ENCODE measurements at places on chromosomes 3 and 15.

GRCh38 chr3:142706321-142707127 lies 17.3 kb upstream of the TRPC1 start:
- DNase-seq: no peak

- DNase-seq: no peak
Observed at GRCh38 chr3:43389388-43390254, 103.3 kb downstream of the SNRK start.

DNA sequence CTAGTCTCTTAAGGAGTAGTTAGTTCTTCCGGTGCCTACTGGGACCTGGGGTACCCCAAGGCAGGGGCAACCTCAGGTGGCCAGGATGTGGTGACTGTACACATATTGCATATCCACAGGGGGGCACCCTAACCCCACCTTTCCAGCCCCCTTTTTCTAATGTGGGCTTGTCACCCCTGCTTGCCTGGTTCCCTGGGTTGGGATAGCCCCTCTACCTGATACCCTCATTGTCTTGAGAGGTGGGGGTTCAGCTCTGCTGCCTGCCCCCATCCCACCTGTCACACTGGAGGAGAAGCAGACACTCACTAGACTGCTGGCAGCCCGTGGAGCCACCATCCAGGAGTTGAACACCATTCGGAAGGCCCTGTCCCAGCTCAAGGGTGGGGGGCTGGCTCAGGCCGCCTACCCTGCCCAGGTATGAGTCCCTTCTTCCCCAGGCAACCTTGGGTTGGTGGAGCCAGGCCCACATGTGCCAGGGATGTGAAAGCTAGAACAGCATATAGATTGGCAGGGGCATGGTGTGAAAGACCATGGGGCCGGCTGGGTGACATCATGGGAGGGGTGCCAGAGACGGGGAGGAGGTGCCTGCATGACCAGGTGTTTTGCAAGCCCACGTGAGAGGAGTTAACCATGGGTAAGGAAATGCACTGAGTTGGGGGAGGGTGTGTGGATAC lies 4.0 kb downstream of the GLYCTK start:
- DNase-seq: no peak

GRCh38 chr3:156303001-156303707 lies 182.8 kb downstream of the KCNAB1 start:
- DNase-seq: no peak

GRCh38 chr3:175378348-175378747 lies 519.2 kb downstream of the NAALADL2 start:
- no peak for DNase-seq

DNA sequence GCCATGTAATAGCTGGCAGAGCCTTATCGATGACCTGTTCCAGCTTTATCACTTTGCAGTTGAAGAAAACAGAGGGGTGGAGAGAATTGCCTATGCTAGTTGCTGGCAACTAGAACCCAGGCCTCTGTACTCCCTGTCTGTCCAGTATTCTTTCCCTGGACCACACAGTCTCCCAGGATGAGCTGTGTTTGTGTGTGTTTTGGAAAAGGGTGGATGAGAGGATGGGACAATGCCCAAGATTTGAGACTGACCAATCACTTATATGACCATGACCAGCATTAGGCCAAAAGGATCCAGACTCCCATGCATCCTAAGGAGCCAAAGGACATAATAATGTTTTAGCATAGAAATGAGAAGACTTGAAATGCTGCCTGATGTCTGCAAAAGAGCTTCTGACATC lies 102.6 kb downstream of the CD200R1L start:
- no peak for DNase-seq

DNA sequence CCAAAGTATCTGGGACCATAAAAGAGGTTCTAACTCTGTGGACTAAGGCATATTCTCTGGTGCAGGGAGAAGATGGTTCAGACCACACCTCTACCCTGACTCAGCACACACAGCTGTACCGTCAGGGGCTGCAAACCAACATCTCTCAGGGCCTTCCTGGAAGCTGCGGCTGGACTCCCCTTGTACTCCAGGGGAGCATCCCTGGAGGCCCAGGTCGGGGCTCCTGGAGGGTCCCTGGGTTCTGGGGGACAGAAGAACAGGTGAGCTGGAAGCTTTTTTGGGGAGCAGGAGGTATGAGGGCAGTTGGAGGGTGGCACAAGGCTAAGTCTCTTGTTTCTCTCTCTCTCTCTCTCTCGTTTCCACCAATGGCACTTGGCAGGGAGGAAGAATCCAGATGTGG lies 60.5 kb downstream of the LINGO1 start:
- DNase-seq: no peak

DNA sequence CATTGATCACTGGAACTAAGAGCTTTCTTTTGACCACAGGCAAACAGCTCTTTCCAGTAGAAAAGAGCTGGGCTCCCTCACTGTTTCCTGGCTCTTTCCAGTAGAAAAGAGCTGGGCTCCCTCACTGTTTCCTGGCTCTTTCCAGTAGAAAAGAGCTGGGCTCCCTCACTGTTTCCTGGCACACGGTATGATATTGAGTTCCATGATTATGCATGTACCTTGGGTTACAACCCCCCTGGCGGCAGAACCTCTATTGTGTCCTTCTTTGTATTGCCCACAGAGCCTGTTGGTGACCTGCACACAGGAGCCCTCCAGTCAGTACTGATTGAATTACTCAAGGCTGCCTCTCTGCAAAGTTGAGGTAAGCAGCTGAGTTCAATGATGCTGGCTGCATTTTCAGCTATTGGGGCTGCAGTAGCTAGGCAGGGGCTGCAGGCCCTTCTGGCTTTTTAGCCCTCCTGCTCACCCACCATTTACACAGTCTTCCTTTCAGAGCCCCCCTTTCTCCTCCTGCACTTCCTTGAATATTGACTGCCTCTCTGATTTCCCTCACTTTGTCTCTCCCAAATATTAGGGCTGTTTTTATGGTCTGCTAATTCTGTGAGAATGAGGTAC lies 10.2 kb downstream of the ACKR2 start:
- DNase-seq: no peak

DNA sequence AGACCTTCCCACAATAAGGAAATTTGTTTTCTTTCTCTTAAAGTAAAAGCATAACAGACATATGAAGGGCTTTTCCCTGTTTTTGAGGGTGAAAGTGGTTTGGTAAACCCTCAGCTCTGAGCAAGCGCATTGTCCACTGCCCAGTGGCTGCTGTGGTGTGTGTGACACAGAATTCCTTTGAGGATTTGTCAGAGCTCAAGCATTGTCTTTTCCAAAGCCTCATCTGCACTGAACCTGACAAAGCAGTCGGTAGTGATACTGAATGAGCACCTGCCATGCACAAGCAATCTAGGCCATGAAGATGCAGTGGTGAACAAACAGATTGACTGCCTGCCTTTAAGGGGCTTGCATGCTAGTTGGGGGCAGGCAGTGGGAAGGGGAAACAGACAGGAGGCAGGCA lies 128.3 kb downstream of the PLCL2 start:
- no peak for DNase-seq

DNA sequence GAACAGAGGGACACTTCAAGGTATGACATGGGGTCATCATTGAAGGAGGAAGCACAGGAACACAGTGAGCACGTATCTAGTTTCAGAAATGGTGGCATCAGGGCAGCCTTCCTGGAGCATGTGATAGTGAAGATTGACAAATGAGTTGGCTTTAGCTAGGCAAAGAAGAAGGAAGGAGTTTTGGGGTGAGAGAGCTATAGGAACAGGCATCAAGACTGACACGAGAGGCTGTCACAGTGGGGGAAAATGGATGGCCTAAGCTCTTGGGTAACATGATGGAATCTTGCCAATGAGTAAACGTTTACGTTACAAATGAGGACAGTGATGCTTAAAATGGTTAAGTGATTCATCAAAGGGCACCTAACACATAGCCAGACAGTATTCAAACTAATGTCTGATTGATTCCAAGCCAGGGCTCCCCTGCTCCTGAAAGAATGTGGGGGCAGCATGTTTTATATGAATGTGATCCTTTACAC lies 23.1 kb upstream of the GPR171 start:
- DNase-seq: no peak

DNA sequence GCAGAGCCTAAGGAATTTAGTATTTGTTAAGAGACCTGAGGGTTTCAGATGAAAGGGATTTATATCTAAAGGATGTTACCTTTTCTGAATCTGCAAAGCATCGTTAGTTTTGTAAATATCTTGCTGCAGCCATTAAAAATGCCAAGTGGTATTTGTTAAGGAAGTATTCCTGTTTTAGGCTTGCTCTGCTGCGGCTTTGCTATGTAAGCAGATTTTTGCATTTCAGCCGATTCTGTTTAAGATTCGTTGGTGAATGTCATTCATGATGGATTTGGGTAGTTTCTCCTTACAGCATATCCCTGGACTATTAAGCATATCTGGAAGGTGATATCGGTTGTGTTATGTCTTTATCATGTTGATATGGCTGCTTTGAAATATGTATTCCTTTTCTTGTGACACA lies 1.0 kb downstream of the USP8 start:
- no peak for DNase-seq

DNA sequence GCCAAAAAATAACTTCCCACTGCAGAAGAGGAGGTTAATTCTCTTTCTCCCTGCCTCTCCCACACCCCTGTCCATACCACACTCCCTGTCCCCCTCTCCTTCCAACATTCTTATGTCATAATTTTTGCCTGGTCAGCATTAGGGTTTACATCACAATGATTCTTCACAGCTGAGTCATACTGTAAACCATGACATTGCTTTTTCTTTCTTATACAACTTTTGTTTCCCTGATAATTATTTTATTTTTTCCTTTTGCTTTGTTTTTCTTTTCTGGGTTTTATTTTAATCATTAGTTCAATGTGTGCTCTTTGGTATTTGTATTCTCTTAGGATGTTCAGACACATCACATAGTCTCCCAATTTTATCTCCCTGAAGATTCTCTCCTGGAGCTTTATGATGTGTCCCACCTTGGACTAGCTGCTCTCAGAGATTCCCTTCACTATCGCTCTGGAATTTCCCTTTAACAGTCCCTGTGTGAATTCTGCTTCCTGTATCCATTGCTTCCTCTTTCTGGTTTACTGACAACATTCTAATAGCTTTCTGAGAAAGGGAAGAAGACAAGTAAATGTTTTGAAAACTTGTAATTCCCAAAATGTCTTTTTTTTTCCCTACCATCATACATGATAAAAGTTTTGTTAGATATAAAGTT lies 70.7 kb downstream of the SOX2 start:
- DNase-seq: no peak

- DNase-seq: no peak
Observed at GRCh38 chr3:18111796-18112232, 313.3 kb downstream of the SATB1 start.

GRCh38 chr15:69325456-69325971 lies 26.8 kb downstream of the PAQR5 start:
- peak; percentile 12 for DNase-seq

- no peak for DNase-seq
Observed at GRCh38 chr3:43883729-43884396, 193.1 kb downstream of the ABHD5 start.

DNA sequence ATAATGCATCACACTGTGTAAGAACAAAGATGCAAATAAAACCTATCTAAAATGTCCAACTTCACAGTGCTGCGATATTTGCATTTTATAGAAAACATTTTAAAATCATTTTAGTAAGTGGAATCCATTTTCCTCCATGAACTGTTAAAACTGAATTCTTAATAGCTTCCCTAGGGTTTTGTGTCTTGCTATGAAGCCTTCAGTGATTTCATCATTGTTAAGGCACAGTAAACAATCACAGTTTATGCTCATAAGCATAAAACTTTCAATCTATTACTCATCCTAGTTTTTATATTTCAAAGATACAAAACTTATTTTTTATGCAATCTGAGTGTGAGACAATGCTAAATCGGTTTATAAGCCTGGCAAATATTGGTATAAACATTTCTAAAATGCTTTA lies 509.7 kb downstream of the TUSC7 start:
- DNase-seq: no peak

DNA sequence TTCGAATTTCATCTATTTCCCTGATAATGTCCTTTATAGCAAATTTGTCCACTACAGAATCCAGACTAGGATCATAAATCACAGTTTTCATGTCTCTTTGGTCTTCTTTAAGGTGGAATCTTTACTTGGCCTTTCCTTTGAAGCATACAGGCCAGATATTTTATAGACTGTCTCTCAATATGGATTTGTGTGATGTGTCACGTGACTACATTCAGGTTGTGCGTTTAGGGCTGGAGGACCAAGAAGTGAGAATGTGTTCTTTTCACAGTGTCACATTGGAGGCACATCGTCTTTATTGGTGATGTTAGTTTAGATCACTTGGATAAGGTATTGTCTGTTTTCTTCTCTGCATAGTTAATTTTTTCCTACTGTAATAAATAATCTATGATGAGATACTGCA lies 232.9 kb downstream of the MEIS2 start:
- DNase-seq: no peak

- DNase-seq: no peak
Observed at GRCh38 chr15:78239811-78240210, 5.4 kb upstream of the ACSBG1 start.

All from NCI-H187 treated with DMSO at 0.1 percent for 48 hours (cell line).